ENCODE measurements at places on chromosomes 6 and 20.
A peak's percentile ranks its signal among the peaks of the same experiment; 100 is the strongest.

DNA sequence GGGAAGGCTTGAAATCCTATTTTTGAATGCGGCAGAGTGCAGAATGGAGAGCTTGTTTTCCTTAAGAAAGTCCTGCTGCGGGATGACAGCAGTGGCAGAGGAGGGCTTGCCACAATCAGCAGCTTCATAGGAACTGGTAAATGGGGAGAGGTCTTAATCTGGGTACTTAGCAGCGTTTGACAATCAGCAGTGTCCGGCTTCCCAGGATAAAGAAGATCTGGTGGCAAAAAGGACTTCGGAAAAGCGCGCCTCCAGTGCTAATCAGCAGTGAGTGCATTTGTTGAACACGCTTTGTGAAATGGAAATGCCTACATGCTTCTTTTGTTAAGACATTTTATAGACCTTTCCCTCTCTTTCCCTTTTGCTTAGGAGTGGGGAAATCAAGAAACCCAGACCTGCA lies 735.7 kb downstream of the QKI start:
- no peak for DNase-seq

DNA sequence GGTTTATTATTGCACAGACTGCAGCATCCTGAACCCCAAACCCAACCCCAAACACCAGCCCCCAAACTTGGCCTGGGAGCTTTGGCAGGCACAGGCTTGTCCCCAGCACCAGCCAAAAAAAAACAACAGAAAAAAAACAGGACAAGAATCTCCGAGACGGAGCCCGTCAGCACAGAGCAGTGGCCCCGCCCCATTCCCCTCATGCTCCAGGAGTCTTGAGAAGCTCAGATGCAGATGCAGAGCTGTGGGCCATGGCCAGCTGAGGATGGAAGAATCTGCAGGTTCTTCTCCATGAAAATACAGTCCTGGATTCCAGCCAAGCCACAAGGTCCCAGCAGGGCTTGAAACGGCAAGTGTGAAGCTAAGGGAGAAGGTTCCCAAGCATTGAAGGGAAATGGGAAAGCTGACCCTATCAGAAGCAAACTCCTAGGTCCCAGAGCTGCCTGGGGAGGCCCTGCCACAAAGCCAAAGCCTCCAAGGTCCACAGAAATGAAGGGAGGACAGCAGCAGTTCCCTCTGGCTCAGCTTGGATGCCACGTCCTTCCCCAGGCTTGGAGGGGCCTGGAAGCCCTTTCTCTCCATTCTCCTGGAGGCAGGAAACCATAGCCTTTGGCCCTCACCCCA lies 75.2 kb downstream of the JPH2 start:
- peak; percentile 74 for DNase-seq

DNA sequence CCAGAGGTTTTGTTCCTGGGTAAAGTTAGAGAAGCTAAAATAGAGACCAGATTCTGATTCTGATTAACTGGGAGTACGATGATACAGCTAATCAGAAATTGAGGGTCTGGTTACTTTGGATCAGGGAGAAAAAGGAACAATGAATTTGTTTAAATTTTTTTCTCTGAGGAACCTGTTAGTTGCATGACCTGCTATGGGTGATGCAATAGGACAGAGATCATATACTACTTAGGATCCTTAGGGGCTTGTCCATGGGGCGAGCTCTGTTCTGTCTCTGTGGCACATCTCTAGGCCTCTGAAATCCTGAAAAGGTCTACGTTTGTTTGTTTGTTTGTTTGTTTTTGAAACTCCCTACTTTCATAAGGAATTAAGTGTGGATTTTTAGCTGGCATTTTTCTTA lies 166.1 kb upstream of the LAMP5 start:
- DNase-seq: no peak

GRCh38 chr20:36238153-36238552 lies 1.9 kb downstream of the AAR2 start:
- DNase-seq: no peak

DNA sequence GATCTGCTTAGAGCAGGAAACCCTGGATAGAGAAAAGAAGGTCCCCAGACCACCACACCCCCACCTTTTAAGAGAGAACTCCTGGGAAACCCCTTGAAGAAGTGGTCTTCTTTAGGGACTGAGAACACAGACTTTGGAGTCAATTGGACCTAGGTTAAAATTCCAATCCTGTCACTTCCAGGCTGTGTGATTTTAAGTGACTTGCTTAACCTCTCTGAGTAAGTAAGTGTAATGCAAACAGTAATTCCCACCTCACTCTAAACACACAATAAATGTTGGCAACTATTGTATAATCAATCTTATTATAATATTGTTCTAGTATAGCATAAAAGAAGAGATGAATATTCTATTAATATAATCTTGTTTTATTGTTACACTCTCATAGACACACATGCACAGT lies 3.3 kb downstream of the TFEB start:
- no peak for DNase-seq

DNA sequence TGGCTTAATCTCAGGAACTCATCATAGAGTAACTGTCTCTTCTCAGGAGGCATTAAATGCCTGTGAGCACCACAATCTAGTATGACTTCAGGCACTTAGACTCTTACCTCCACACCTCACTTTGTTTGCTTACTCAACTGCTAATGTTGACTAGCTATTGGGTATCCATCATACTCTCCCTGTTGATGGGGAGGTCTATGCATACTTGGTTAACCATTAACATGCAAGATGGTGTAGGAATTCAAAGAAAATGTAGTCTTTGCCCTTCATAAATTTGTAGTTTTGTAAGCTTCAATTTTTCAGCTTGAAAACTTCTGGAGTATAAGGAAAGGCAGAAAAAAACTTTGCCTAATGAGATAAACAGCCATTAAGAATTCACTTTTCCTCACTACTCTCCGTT lies 501.0 kb upstream of the MARCKS start:
- no peak for DNase-seq

- no peak for DNase-seq
These were observed 66.0 kb upstream of the TXNDC5 start for GRCh38 chr6:7976485-7977056.
